ENCODE measurements at places on chromosomes 7 and 10.

DNA sequence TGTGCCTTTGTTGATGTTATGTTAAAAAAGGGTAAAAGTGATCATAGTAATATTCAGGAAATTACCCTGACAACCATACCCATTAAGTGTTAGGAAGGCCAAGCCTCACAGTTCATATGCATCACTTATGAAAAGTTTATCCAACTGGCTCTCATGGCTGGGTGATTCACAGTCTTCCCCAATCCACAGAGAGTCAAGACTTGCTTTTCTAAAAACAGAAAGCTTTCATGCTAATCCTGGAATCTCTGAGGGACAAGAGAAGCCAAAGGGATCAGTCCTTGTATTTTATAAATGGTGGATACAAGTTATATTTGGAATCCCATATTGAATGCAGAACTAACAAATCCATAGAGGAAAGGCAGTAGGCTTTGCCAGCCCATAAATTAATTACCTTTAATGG, 218.3 kb downstream of the JAZF1 start:
- DNase-seq: no peak

DNA sequence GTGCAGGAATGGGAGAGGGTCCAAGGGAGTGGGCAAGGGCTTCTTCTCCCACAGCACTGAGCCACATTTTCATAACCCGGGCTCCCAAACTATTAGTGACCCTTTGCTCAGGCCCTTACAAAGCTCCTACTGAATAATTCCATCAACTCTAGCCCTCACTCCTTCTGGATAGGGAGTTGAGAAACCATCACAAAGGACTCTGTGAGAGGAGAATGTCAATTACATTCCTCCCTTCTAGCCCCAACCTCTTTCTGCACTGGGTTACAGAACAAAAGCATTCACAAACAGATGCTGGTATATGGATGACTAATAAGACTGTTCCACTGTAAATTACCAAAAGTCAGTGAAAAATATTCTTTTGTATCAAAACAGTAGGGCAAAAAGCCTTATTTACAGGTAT, 203.7 kb downstream of the SORCS1 start:
- no peak for DNase-seq

- no peak for DNase-seq
Measured at GRCh38 chr10:47166405-47166777, 133.6 kb upstream of the GDF10 start.

DNA sequence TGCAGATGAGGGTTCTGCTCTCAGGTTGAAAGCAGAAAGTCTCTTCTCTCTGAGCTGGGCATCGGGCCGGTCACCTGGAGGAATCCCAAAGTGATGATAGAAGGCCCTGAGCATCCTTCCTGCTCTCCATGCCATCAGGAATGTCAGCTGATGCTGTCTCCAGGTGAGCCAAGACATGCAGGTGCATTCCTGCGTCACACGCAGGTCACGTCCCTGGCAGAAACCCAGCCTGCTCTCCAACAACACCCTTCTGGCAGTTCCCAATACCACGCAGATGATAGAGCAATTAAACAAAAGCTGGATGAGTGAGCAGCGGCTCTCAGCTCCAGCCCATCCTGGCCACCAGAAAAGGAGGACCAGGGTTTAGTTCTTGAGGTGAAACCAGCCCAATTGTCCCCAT, 6.9 kb upstream of the WIPI2 start:
- DNase-seq: no peak

- DNase-seq: no peak
Measured at GRCh38 chr10:128080641-128081040, 45.6 kb downstream of the MKI67 start.

GRCh38 chr7:30226614-30227268, 57.7 kb upstream of the ZNRF2 start:
- DNase-seq: no peak
